ENCODE measurements at places on chromosomes 3 and 15.
A peak's percentile ranks its signal among the peaks of the same experiment; 100 is the strongest.

- DNase-seq, result no peak
Measured at GRCh38 chr15:86041399-86041798, 38.3 kb upstream of the AGBL1 start.

- no peak for DNase-seq
Measured at GRCh38 chr15:67785431-67785830, 39.9 kb upstream of the SKOR1 start.

- no peak for DNase-seq
Measured at GRCh38 chr3:184685646-184686045, 26.2 kb downstream of the MAGEF1 start.

DNA sequence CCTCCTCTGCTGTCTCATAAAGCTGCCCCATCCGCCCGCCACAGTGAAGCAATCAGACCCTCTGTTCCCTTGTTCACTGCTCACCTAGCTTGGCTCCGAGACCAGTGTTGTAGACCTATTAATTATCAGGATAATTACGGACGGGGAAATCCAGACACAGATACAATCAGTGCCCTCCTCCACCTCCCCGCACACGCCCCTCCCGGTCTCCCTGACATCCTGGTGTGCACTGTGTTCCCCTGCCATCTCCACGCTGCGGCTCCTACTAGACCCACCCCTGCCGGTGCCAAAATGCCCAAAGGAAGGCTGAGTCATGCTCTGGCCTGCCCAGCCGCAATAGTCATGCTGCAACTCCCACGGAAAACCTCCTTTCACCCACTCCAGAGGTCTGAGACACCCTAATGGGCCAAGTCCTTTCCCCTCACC lies 277.3 kb upstream of the TLE3 start:
- peak; percentile 93 for DNase-seq

- peak; percentile 72 for DNase-seq
Measured at GRCh38 chr15:63482874-63483323, 21.5 kb upstream of the USP3 start.

DNA sequence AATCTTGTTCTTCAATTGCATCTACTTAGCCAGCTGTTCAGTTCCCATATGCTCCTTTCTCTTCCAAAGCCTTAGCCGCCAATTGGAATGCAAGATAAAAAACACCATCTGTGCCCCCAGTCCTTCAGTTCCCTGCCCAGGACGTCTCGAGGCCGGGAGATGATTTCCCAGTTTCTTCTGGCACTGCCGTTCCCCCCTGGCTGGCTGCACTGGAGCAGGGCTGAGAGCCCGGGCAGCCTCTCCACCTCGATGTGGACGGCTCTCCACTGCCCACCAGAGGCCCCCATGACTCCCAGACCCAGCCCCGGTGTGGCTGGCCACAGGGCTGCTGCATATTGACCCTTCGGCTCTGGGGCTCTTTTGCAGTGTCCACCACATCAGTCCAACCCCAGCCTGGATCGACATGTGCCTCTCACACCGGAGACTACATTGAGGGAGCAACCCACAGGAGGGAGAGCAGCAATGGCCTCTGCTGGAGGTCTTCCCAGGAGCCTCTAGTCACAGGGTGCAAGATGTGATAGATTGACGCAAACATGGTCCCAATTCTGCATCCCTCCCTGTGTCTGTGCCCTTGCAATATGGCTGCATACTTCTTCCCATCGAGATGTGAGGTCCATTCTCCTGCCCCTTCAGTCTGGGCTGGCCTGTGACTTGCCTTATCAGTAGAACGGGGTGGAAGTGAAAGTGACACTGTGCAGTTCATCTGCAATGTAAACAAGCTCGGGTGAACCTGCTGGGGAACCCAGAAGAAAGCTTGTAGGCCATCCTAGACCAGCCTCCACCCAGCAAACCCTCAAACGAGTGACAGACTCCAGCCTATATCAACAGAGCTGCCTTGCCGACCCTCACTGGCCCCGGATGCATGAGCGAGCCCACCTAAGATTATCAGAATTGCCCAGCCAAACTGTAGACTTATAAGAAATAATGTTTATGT lies 52.3 kb upstream of the PRR20G start:
- no peak for DNase-seq

DNA sequence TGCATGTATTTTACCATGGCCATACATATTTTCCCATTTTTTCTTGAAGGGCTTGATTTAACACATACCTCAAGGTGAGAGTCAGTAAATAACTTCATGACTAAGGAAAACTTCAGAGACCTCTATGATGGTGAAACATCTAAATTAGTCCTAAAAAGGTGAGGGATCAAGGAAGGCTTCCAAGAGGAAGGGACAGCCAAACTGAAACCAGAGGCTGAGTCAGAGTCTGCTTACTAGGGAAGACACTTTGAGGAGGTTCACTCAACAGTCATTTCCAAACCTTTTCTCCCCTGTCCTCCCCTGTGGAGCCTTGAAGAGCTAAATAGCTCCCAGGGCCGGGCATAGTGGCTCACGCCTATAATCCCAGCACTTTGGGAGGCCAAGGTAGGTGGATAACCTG lies 206.6 kb downstream of the SHQ1 start:
- DNase-seq, result no peak

DNA sequence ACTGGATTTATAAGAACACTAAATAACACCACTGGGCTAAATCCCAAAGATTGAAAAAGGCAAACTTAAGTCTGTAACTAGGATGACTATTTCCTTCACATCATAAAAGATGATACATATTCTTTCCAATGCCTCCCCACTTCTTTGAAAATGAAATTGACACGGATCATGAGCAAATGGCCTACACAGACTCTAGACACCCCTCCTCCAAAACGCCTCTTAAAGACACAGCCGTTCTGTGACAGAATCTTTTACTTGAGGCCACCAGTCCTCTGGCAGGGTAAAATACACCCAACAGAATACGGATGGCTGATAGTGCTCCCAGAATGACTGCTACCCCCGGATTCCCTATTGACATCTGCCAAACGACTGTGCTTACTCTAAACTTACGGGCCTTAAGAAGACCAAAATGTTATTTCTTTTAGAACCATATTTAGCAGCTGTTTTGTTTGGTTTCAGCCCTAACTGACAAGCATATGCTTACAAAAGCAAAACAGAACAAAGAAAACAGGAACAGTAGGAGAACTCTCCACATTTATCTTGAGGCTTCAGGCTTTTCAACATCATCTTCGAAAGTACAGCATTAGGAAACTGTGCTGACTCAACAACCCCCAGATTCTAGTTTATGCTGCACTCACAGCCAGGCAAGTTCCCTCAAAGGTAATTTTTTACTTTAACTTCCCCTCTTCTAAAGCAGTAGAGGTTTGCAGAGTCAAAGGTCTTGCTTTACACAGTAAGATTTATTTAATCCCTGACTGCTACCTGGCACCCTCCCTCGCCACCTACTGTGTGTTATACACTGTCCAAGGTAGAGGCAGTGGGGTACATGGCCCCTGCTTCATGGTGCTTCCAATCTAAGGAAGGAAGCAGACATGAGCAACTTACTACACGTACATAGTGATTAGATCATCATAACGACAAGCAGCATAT lies 84.3 kb downstream of the TNIK start:
- DNase-seq, result no peak

GRCh38 chr3:4546346-4547178 lies 53.4 kb downstream of the ITPR1 start:
- DNase-seq, result no peak

DNA sequence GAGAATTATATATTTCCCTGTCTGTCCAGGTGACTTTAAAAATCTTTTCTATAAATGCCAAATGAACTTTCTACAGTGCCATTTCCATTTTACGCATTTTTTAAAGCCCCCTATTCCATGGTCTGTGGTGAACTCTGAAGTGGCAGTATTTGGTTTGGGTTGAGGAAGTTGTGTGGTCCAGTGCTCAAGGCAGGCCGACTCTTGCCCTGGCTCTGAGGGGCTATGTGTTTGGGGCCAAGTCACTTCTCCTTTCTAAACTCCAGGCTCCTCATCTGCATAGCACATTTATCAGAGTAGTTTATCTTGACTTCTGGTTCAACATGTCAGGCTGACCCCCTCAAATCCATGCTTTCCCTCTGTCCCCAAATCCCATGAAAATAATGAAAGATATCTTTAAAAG lies 14.1 kb downstream of the TTC21A start:
- DNase-seq, result no peak

DNA sequence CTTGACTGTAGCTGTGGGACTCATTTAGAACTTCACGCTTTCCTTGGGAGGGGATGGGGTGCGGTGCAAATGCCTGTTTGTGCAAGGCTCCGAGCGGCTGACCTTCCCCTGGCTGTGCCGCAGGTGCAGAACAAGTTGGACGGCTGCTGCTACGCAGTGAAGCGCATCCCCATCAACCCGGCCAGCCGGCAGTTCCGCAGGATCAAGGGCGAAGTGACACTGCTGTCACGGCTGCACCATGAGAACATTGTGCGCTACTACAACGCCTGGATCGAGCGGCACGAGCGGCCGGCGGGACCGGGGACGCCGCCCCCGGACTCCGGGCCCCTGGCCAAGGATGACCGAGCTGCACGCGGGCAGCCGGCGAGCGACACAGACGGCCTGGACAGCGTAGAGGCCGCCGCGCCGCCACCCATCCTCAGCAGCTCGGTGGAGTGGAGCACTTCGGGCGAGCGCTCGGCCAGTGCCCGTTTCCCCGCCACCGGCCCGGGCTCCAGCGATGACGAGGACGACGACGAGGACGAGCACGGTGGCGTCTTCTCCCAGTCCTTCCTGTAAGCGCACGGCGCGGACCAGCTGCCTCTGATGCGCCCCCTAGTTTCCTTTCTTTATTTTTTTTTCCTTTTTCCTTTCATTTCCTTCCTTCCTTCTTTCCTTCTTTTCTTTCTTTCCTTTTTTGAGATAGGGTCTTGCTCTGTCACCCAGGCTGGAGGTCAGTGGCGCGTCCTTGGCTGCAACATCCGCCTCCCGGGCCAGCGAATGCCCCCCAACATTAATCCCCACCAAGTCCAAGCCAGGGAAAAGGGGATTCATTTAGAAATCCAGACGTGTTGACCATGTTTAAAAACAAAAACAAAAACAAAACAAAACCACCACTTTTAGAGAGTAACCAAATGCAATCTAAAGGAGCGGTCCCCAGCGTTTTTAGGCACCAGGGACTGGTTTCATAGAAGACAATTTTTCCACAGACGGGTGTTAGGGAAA lies 42.7 kb downstream of the EIF2AK4 start:
- no peak for DNase-seq

- DNase-seq, result no peak
Measured at GRCh38 chr15:41238100-41238499, 7.0 kb downstream of the CHP1 start.

GRCh38 chr15:83207660-83208366 lies at the start of gene HDGFL3:
HDGFL3 (minus strand) TSS chr15:83207823; CDS start chr15:83207414, 409 bp downstream.
- DNase-seq, result peak; percentile 60

DNA sequence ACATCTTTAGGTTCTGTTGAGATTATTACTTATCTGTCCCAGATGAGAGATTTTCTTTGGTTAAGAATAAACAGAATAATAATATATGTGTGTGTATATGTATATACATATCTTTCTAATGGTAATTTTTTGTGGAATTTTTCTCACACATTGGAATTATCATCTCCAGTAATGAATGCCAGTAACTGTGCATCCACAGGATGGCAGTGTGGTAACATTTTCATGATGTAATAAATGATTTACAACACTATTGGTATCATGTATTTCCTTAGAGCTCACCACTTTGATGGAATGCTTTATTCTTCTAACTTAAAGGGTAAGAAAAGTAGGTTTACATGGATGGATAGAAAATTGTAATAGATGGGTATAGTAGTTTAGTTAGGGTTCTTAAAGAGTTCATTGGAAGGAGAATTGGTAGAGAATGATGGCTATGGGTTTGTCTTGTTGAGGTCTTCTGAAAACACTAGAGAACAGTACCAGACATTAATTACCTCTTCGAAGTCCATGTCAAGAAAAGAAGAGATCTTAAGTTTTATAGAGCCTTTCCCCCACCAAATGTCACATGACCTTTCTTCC lies 78.1 kb downstream of the STT3B start:
- DNase-seq, result peak; percentile 56

GRCh38 chr15:74043425-74044266 lies 38.7 kb downstream of the GOLGA6A start:
- no peak for DNase-seq

GRCh38 chr3:186596568-186597287 lies 16.1 kb upstream of the AHSG start:
- peak; percentile 57 for DNase-seq

DNA sequence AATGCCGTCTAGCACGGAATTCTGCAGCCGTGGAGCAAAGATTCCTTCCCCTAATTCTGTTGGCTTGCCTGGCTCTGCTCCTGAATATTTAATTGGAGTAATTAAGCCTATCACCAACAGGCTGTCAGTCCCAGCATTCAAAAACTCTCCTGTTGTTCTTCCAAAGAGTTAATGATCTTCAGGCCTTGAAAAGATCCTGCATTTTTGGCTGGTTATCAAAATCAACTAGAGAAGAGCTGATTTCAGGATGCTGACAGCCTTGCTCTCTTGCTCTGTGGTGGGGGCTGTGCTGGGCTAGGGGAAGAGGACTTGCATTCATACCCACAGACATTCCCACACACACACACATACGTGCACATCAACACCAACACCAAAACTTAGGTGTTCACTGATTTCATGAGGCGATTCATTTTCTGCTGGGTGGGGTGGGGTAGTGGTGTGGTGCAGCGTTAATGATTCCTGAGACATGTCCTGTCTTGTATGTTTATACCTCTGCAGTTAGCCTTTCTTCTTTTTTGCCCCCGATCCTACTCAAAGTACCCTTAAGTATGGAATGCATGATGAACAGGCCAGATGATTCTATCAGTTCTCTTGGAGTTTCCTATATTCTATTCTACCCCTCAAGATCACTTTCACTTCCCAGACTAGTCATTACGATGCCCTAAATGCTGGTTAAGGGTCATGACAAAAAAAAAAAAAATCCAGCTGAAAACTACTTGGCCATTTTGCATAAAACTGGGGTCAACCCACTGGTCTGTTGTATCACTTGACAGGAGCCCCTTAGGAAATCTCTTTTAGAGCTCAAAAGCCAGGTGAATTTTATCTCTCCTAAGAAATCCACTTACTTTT lies 42.3 kb downstream of the CPN2 start:
- no peak for DNase-seq

- DNase-seq, result peak; percentile 69
Measured at GRCh38 chr3:37197810-37198371, 23.5 kb upstream of the LRRFIP2 start.

- DNase-seq, result no peak
Measured at GRCh38 chr3:147514366-147515160, 105.4 kb downstream of the ZIC1 start.

- DNase-seq, result no peak
Measured at GRCh38 chr15:98121536-98121935, 161.0 kb downstream of the ARRDC4 start.

GRCh38 chr3:117104792-117105191 lies 395.2 kb downstream of the TUSC7 start:
- DNase-seq, result no peak

GRCh38 chr15:25403771-25404170 lies 35.1 kb downstream of the UBE3A start:
- DNase-seq, result no peak

- DNase-seq, result no peak
Measured at GRCh38 chr3:78867409-78868372, 900.1 kb downstream of the ROBO1 start.

- DNase-seq, result no peak
Measured at GRCh38 chr3:48247401-48247811, 6.5 kb downstream of the ZNF589 start.

- no peak for DNase-seq
Measured at GRCh38 chr3:13016721-13017255, 56.4 kb downstream of the IQSEC1 start.

- DNase-seq, result no peak
Measured at GRCh38 chr3:190746531-190746930, 116.0 kb downstream of the GMNC start.

- DNase-seq, result peak; percentile 88
Measured at GRCh38 chr15:67049351-67050044, 15.9 kb upstream of the SMAD3 start.

GRCh38 chr15:37019479-37020433 lies 80.6 kb downstream of the MEIS2 start:
- no peak for DNase-seq
